Activated CD4-positive, CD25-positive, alpha-beta regulatory T cell treated with anti-CD3 and anti-CD28 coated beads, Interleukin-2, amount 50 U/mL, for 16 hours (primary cell): ENCODE measurements at places on chromosomes 4 and X.

DNA sequence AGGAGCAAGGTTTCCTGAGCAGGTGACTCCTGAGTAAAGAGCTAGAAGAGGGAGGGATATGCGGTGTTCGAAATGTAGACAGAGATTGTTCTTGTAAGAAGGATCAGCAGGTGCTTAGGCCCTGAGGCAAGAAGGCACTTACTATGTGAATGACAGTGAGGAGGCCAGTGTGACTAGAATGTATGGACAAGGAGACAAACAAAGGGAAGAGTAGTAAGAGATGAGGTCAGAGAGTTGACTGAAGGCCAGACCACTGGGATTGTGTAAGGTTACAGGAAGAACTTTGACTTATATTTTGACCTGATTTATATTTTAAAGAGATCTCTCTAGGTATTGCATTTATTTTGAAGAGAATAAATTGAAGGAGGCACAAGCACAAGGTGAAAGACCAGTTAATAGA is 118.4 kb upstream of the ENPEP start:
- DNase-seq: no peak

DNA sequence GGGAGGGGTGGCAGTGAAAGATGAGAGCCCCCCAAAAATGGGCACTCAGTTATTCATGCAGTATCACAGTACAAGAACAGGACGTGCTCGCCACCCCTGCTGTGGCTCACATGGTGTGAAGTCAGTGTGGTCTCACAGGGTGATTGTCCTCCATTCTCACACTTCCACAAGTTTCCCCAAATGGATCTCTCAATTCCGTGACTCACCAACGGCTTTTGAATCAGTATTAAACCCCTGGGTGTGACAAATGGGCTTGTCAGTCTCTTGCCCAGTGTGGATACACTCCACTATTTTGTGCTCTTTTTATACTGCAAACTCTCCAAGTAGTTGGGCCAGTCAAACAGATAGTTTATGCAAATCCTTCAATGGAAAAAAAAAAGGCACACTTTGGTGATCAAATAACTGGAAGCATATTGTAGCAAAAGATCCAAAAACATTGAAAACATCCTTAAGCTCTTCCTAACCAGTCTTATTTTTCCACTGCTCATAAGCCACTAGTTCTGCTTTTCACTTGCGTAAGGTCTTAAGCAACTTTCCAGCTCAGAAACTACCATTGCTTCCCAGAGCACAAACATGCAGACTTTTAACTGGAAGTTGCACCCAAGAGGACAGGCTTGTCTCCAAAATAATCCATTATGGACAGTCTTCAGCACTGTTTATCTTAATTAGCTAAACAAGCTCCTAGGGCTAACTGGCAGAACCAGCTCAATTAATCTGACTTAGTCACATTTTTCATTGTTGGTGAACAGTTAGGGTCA is 365.7 kb downstream of the PPP3CA start:
- no peak for DNase-seq

DNA sequence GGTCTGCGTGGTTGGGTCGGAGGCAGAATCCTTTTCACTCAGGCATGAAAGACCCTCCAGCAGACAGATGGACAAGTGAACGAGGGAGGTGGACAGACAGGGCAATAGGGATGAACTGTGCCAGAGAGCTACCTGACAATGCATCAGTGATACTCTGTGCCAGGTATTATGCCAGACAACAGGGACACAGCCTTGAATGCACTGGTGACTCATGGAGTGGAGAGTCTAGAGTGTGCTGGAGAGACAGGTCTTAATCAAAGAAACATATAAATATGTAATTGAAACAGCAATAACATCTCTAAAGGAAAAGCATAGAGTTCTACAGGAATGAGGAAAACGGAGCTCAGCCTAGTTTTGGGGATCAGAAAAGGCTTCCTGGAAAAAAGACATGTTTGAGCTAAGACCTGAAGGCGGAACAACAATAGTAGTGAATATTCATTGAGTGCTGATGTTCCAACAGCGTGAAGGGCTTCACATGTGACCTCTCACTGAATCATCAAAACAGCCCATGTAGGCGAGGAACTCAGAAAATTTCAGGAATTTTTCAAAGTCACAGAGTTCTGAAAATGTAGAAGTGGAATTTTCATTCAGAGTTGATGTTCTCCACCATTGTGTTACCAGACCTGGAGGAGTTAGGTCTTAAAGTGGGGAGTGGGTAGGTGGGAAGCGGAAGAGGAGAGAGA is 20.0 kb upstream of the FGFBP2 start:
- no peak for DNase-seq

DNA sequence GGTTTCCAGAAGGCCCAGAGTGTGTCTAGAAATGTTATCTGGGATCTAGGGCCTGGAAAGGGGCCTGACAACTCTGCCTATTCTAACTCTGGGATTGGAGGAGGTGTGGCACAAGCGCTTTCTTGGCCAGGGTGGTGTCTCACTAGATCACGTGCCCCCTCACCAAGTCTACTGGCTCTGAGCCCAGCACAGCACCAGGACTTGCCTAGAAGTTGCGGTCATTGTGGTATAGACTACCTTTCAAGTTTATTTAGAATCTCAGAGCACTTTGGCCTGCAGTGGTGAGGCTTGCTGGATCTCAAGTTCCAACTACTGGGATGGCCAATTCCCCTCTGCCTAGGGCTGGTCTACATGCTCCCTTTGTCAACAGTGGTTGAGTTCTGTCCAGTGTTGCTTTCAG is 223.3 kb upstream of the MAGEB2 start:
- no peak for DNase-seq

DNA sequence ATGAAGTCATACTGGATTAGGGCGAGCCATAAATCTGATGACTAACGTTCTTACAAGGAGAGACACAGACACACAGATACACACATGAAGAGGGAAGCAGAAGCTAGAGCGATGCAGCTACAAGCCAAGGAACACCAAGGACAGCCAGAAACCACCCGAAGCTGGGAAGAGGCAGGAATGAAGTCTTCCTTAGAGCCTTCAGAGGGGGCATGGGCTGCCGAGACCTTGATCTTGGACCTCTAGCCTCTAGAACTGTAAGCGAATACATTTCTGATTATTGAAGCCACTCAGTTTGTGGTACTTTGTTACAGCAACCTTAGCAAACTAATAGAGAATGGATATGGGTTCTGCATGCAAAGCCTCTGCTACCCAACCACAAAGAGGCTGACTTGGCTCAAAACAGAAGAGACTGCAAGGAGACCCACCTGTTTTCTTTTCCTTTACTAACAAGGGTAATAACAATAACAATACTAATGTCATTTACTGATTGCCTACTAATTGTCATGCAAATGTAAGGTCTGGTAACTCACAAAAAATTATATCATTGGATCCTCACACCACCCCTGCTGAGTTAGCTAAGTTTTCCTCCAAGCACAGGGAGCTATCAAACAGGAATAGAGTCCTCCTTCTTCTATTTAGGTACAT is 10.1 kb upstream of the LDB2 start:
- DNase-seq: no peak

DNA sequence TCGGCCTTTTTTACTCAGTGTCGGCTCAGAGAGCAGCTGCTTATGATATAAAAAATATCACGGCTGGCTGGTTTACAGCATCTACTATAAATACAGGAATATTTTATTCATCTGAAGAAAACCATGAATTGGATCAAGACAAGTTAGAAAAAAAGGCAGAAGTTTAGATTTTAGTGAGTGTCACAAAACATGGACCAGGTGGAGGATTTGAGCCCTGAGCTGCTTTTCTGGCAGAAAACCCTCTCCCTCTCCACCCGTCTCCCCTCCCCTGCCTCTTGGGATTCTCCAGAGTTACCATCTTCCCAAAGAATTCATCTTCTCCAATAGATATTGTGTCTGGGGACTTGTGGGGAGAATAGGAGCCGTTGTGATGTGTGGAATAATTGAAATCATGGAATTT is 142.8 kb upstream of the RAI2 start:
- DNase-seq: no peak

DNA sequence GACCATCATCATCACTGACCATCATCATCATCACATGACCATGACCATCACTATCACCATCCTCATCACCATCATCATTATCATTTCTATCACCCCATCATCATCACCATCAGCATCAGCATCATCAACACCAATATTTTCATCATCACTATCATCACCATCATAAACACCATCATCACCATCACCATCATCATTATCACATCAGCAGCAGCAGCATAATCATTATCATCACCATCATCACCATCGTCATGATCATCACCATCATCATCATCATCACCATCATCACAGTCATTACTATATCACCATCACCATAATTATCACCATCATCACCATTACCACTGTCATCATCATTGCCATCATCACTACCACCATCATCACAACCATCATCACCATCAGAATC is 117.6 kb downstream of the DHRSX start:
- no peak for DNase-seq

GRCh38 chr4:3046162-3046561 is 28.2 kb downstream of the HTT-AS start:
- DNase-seq: no peak

GRCh38 chrX:126967225-126967624 is 147.7 kb downstream of the PRR32 start:
- no peak for DNase-seq

GRCh38 chr4:86472377-86473019 is 112.6 kb upstream of the MAPK10 start:
- DNase-seq: no peak

DNA sequence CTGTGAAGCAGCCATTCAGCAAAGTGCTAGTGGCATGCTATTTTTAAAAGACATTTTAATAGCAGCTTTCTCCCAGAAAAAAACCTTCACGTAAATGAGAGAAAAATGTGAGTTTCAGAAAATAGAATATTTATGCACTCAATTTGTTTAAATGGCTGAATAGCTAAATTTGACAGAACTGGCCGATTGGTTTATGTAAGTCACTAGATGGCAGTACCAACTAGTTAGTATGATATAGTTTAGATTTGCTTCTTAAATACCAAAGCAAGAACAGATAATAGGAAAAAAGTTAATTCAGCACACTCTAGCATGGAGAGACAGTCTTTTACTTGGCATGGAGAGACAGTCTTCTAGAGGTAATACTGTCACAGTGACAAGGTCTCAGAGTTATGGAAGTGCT is 250.1 kb downstream of the SNCA start:
- DNase-seq: no peak

DNA sequence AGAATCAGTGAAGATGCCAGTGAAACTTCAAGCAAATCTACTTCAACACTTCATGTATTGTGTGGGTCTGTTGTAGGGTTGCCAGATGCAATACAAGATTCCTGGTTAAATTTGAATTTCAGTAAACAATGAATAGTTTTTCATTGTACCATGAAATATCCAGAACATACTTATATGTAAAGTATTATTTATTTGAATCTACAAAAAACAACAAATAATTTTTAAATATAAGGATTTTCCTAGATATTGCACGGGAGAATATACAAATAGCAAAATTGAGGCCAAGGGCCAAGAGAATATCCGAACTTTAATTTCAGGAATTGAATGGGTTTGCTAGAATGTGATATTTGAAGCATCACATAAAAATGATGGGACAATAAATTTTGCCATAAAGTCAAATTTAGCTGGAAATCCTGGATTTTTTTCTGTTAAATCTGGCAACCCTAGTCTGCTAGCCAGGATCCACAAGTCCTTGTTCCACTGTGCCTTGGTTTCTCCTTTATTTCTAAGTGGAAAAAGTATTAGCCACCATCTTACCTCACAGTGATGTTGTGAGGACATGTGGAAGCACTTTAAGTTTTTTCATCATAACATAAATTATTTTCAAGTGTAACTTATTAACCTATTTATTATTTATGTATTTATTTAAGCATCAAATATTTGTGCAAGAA is 2.3 kb downstream of the CXCL8 start:
- DNase-seq: no peak

DNA sequence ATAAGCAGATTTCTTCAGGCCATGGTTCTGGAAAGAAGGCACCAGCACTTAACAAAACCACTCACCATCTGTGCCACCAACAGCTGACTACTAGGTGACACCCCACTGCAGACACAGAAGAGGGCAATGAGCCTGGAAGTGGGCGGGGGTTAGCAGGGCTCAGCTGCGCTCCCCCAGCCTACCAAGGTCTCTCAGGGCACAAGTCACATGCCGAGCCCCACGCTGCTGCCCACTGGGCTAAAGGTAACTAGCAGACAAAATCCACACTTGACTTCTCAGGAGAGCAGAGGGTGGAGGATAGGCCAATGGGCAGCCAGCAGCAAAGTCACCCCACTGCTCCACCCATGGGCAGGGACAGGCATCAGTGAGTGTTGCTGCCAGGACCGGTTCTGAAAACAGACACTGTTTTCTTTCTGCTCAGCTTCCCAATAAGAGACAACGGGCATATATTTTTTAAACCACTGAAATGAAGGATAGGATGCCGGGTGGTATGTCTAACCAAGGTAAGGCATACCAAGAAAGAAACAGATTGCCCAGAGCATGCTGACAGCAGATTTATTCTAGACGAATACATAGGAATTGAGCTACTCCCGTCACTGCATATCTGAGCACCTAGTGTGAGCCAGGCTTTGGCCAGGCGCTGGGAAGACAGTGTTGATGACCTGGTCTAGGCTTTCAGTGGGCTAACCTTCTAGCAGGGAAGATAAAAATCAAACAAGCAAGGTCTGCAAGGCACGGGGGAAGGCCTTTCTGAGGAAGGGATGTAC is 20.1 kb downstream of the ACSL1 start:
- DNase-seq: no peak

GRCh38 chr4:122781486-122781885 is 45.1 kb upstream of the FGF2 start:
- no peak for DNase-seq

GRCh38 chrX:68894513-68895340 is 65.9 kb downstream of the EFNB1 start:
- DNase-seq: no peak

- no peak for DNase-seq
These were observed 47.5 kb downstream of the UCHL1 start for GRCh38 chr4:41304221-41304620.

DNA sequence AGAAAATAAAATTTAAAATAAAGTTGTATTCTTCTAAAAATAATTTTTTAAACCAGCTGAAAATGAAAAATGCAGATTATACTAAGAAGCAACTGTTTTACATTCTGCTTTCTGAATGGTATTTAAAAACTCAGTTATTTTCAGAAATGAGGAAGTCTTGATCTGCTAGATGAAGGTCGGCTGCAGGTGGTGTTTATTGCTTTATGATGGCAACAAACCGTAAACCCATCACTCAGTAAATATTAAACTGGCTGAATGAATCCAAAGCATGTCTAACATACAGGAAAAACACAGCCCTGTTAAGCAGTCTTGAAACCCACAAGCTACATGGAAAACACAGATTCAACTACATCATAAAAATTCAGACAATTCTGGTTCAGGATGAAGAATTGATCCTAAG is 29.3 kb downstream of the DYNLT3 start:
- DNase-seq: no peak

DNA sequence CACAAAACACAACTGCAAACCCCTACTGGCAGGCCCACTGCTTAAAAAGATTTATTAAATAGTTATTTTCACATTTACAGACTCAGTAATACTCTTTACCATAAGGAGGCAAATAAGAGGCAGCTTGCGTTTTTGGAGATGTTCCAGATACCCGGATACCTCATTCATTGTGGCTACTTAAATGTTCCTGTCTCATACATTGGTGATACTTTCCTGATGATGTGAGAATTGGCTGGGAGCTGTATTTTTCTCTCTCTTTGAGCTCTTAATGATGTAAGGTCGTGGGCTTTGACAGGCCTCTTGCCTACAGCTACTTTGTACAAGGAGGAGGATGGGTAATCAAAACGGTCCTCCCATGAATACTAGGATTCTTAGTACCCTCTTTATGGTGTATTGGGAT is 101.5 kb downstream of the AKAP4 start:
- DNase-seq: no peak

- no peak for DNase-seq
These were observed 11.7 kb downstream of the NELFA start for GRCh38 chr4:1996866-1997611.

GRCh38 chr4:87807402-87807801 is 8.0 kb downstream of the IBSP start:
- DNase-seq: no peak
